LHCN-M2 (cell line): ENCODE measurements at places on chromosomes 16 and 17. TPM values are rescaled to one million over a fixed set of nuclear protein-coding genes. Genes with fewer than 3 reads are reported as not detected.

- DNase-seq = no peak
Measured at GRCh38 chr17:38621538-38621937, 15.8 kb upstream of the SRCIN1 start.

- no peak for DNase-seq
Measured at GRCh38 chr17:13582776-13583547, 18.8 kb downstream of the HS3ST3A1 start.

- peak; percentile 78 for DNase-seq
Measured at GRCh38 chr16:55476625-55477533, 2.1 kb upstream of the MMP2 start.

GRCh38 chr17:75917141-75917916 is 12.6 kb upstream of the MRPL38 start:
- DNase-seq = no peak

The SOX15 gene
- 0.96 and 2.0 TPM in 2 replicates for total RNA-seq

The KRTAP4-9 gene
- not detected in 2 replicates for total RNA-seq

The PMFBP1 gene
- 0.06 and 0.11 TPM in 2 replicates for total RNA-seq

DNA sequence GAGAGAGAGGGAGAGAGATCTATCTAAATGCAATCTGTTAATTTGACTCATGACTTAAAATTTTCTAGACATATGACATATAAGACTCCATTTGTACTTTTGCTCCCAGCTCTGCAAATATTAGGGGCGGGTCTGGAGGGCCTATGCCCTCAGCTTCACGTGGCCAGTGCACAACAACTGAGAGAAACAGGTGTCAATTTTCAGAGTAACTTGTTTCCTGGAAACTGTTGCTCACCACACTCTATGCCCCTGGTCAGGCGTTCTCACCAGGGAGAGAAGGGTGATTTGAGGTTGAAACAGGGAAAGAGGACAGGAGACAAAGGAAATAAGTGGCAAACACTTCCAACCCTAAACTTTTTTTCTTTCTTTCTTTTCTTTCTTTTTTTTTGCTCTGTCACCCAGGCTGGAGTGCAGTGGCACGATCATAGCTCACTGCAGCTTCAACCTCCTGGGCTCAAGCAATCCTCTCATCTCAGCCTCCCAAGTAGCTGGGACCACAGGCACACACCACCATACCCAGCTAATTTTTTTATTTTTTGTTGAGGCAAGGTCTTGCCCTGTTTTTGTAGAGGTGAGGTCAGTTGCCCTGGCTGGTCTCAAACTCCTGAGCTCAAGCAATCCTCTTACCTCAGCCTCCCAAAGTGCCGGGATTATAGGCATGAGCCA is 270.0 kb downstream of the SLC39A11 start:
- peak; percentile 31 for DNase-seq

GRCh38 chr17:17975436-17975835 is 2.8 kb downstream of the DRC3 start:
- DNase-seq = no peak

The DYNLL2 gene
- 9.6 and 11.8 TPM in 2 replicates for total RNA-seq

GRCh38 chr16:89139907-89140361 is 31.6 kb upstream of the CDH15 start:
- no peak for DNase-seq

GRCh38 chr17:78170692-78171590 is 2.6 kb downstream of the SYNGR2 start:
- DNase-seq = no peak

DNA sequence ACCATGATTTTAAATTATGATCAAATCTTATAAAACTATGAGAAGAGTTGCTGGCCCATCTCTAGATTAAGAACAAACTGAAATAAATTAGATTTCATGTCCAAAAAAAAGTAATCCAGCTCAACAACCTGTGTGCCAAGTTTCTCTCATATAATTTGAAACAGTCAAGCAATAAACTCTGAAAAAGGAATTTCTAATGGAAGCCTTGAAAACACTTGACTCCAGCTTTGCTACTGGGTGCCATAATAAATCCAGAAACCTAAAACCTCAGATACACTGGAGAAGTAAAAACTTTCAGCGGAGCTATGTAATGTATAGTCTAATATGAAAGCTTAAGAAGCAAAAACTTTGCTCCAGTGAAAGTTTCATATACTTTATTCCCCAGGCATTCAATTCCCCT is 25.5 kb downstream of the RPGRIP1L start:
- DNase-seq = no peak

DNA sequence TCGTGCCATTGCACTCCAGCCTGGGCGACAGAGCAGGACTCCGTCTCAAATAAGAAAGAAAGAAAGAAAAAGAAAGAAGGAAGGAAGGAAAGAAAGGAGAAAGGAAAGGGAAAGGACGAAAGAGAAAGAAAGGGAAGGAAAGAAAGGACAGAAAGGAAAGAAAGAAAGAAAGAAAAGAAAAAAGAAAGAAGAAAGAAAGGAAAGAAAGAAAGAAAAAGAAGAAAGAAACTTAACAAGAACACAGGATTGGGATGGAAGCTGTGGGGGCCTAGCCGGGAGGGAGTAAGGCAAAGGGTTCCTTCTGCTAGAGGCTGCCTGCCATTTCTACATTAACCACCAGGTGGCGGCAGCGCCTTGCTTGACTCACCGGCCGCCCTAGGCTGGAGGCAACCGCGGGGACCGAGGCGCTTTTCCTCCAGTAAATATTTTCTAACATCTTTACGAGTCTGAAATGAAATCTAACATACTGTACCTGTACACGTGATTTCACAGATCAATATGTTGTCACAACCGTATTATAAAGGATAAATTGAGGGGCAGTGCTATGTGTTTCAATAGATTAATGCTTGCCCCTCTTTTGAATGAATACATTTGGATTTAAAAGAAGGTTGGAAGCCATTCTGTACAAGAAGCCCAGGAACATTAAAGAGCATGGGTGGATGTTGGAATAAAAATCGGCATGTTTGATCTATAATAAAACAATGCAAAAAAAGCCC is 6.1 kb downstream of the GJD3 start:
- DNase-seq = peak; percentile 74

The REXO5 gene
- total RNA-seq = 29.4 and 33.5 TPM in 2 replicates

- no peak for DNase-seq
Measured at GRCh38 chr16:26161461-26162180, 469.9 kb downstream of the HS3ST4 start.

GRCh38 chr16:53506254-53506653 is 3.2 kb upstream of the AKTIP start:
- DNase-seq = no peak

GRCh38 chr16:89696670-89697128 is 4.8 kb downstream of the SPATA2L start:
- no peak for DNase-seq

- no peak for DNase-seq
Measured at GRCh38 chr16:6682142-6682811, 650.4 kb upstream of the RBFOX1 start.

DNA sequence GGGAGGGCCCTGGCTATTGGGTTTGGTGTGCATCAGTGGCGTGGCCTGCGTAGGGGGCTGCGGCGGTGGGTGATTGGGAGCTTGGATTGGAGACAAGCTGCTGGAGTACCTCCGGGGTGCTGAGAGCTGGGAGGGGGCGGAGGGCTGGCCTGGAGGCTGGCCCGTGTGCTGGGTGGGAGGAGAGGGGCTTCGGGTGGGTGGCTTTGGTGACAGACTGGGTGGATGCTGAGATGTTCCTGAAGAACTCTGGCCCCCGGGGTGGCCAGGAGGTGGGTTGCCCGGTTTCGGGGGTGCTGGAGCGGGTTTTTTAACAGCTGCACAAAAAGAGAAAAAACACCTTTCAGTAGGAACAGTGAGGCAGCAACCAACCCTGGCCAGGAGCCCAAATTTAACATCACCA is 84.1 kb downstream of the ARHGAP17 start:
- DNase-seq = no peak

GRCh38 chr17:78355045-78355641 is 4.7 kb downstream of the SOCS3 start:
- no peak for DNase-seq

- DNase-seq = no peak
Measured at GRCh38 chr17:19328441-19329061, 34.0 kb downstream of the B9D1 start.

- DNase-seq = no peak
Measured at GRCh38 chr17:44982113-44982702, 14.1 kb upstream of the C1QL1 start.

The TELO2 gene
- 30.3 and 32.9 TPM in 2 replicates for total RNA-seq

DNA sequence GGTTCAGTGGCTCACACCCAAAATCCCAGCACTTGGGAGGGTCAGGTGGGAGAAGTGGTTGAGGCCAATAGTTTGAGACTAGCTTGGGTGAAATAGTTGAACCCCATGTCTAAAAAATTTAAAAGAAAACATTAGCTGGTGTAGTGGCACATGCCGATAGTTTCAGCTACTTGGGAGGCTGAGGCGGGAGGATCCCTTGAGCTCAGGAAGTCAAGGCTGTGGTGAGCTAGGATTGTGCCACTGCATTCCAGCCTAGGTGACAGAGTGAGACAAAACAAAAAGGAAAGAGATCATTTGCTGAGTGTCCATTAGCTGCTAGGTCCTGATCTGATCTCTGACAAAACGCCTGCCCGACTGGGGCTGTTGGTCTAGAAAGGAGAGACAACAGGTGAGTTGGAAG is 14.1 kb upstream of the DBNDD1 start:
- DNase-seq = no peak

DNA sequence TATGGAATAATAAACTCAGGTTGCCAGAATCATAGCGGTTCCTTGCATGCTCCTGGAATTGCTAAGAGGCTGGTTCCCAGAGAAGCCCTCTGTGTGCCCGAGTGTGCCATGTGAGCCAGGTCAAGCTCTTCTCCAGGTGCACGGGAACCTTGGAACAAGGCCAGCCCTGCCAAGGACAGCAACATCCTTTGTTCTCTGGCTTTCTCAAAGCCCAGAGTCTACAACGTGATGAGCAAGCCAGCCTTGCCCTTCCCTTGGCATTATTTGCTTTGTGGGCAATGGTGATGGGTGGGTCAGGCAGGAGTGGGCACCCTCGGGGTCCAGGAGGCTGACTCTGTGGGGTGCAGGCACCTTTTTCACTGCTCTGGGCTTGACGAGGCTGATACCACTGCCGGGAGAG is 14.2 kb upstream of the SEC14L1 start:
- DNase-seq = no peak

The AGRP gene
- not detected in 2 replicates for total RNA-seq

- no peak for DNase-seq
Measured at GRCh38 chr17:1229349-1229899, 40.8 kb upstream of the BHLHA9 start.

DNA sequence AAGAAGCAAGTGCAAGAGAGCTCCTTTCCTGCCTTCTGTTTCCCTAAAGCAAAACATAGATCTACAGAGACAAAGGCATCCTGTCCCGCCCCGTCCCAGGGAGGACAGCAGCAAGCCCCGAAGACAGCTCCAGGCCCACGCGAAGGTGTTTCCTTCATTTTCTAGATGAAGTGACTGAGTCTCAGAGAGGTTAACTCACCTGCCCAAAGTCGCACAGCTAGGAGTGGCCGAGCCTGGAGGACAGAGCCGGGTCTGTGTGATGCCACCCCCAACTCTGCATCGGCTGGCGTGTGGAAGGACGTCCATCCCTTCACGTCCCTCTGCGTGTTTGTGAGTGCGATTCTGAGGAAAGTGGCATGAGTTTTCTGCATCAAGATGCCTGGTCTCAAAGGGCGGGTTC is 187.2 kb upstream of the CHMP6 start:
- no peak for DNase-seq

DNA sequence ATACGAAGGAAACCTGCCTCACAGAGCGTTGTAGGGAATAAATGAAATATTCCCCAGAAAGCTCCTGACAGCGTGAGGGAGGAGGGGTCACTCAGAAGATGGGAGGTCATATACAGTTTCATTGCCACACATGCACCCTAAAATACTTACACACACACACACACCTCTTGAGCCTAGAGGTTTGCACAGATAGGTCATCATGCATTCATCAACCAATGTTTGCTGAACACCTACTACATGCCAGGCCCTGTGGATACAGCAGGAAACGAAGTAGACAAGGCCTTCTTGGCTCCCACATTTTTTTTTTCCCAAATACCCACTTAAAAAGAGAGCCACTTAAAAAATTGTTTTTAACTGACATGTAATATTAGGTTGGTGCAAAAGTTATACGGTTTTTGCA is 907 bp upstream of the PLLP start:
- DNase-seq = no peak

- DNase-seq = no peak
Measured at GRCh38 chr16:15398618-15399316, 3.2 kb downstream of the MPV17L start.

GRCh38 chr17:55845385-55845784 is 94.5 kb downstream of the PCTP start:
- peak; percentile 27 for DNase-seq

GRCh38 chr17:21510686-21511362 is 134.7 kb downstream of the KCNJ12 start:
- no peak for DNase-seq

GRCh38 chr16:17470908-17471718 is at the start of gene XYLT1:
Gene XYLT1, minus strand, starts transcription at chr16:17470960. Its CDS starts 164 bp downstream, at chr16:17470796.
- peak; percentile 93 for DNase-seq

DNA sequence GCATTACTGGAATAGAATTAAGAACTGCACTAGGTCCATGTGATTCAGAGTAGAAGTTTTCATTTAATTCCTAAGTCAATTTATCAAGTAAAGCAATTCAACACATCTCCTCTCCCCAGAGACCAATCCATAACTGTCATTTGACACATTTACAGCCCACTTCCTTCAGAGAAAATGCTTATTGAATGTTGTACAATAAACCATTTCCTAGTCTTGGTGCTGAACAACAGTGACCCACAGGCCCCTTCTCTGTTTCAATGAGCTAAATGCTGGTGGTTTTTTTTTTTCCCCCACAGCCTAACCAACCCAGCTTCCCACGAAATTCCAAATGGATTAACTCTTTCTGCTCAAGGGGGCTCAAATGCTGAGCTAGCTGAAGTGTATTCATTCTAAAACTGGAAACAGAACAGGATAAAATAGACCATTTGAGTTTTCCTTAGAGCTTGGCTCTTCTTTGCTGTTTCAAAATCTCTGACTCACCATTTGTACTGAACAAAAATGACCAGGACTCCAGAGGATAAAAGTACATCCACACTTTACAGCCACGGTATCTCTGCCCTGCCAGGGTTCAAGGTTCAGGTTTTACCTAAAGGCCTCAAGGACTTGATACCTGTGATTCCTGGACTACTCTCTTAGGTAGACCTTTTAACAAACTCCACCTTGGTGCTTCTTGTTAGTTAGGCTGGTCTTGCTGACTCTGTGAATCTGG is 62.3 kb downstream of the TMEM100 start:
- peak; percentile 43 for DNase-seq

The ABCA6 gene
- total RNA-seq = 0.17 and 0.38 TPM in 2 replicates

- DNase-seq = peak; percentile 72
Measured at GRCh38 chr17:44331249-44331760, 6.7 kb upstream of the SLC25A39 start.

GRCh38 chr17:71472809-71473789 is 647.7 kb upstream of the SOX9 start:
- peak; percentile 55 for DNase-seq

DNA sequence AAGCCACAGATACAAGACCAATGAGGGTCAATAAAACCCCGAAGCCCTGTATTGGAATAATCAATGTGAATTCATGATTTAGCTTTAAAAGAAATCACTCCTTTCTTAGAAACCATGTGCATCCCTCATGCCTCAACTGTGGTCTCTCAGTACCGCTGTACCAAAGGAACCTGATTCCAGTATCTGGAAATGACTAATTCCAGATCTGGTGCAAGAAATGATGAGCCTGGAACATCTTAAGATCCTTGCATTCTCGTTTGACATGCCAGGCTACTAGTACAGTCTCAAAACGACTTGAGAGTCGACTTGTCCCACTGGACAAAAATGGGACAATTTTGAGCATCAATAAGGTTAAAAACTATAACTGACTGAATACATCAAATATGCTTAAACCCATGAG is 21.2 kb downstream of the USP31 start:
- no peak for DNase-seq

The HSD17B2 gene
- total RNA-seq = 3.0 and 6.5 TPM in 2 replicates

The C17orf67 gene
- total RNA-seq = 0.06 and 0.69 TPM in 2 replicates

The AMDHD2 gene
- 54.6 and 55.9 TPM in 2 replicates for total RNA-seq

The SRCIN1 gene
- total RNA-seq = not detected in 2 replicates
